ENCODE measurements at places on chromosomes 13 and 19.
A peak's percentile ranks its signal among the peaks of the same experiment; 100 is the strongest.

GRCh38 chr19:36986601-36987000 is 70.5 kb downstream of the ZNF568 start:
- no peak for DNase-seq

GRCh38 chr19:45091031-45091923 is 1.7 kb upstream of the PPP1R37 start:
- DNase-seq, result peak; percentile 90

GRCh38 chr13:36925603-36926002 is 5.6 kb upstream of the SMAD9 start:
- DNase-seq, result no peak

DNA sequence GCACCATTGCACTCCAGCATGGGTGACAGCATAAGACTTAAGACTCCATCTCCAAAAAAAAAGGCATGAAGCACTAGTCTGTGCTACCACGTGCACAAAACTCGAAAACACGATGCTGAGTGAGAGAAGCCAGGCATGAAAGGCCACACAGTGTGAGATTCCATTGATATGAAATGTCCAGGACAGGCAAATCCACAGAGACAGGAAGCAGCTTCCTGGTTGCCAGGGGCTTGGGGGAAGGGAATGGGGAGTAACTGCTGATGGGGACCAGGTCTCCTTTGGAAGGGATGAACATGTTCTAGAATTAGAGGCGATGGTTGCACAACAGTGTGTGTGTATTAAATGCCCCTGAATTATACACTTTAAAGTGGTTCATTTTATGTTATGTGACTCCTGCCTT is 15.9 kb upstream of the JUND start:
- no peak for DNase-seq

DNA sequence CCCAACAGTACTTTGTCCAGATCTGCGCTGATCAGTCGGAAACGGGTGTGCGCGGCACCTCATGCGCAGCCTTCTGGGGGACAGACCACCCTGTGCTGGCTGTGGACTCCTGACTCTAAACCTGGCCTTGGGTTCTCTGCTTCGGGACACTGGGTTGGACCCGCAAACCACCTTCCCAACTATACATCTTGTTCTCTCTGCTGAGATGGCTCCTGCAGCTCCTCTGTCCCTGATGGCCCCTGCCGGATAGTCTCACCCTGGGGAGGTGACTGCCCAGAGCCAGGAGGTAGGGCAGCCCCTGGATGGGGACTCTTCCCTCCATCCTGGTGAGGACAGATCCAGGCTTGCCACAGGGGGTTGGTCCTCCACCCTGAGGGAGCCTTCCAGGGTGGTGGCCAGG is 23.3 kb downstream of the RFX1 start:
- DNase-seq, result no peak

GRCh38 chr13:114167426-114167825 is 11.6 kb upstream of the CFAP97D2 start:
- peak; percentile 34 for DNase-seq

All from stimulated activated naive CD4-positive, alpha-beta T cell (primary cell).